ENCODE measurements at places on chromosomes 1 and 21.

GRCh38 chr1:213381572-213382084 lies 330.6 kb downstream of the RPS6KC1 start:
- no peak for DNase-seq

DNA sequence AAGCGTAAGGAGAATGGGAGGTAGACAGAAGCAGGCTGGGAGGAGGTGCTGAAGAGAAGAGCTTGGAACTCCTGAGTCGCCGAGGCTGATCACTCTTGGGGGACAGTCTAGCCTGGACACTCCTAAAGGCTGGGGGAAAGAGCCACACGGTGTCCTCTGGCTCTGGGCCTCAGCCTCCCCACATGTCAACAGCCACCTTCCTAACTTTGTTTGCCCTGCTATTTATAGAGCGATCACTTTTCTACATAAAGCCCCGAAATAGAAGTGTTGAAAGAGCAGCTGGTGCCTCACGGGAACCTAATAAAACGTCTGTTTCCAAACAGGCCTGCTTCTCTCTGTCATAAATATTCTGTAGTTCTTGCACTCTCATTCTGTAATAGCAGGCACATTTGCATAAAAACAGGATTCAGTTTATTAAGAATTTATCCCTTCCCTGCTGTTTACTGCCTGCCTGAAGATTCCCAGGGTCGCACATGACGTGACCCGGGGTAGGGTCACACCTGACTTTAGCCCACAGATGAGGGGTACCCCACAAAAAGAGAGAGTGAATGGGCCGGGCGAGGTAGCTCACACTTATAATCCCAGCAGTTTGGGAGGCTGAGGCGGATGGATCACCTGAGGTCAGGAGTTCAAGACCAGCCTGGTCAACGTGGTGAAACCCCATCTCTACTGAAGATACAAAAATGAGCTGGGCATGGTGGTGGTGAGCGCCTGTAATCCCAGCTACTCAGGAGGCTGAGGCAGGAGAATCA lies 212.5 kb downstream of the TOMM20 start:
- no peak for DNase-seq

- DNase-seq: no peak
These were observed 473.7 kb downstream of the MATN1 start for GRCh38 chr1:30249446-30250337.

DNA sequence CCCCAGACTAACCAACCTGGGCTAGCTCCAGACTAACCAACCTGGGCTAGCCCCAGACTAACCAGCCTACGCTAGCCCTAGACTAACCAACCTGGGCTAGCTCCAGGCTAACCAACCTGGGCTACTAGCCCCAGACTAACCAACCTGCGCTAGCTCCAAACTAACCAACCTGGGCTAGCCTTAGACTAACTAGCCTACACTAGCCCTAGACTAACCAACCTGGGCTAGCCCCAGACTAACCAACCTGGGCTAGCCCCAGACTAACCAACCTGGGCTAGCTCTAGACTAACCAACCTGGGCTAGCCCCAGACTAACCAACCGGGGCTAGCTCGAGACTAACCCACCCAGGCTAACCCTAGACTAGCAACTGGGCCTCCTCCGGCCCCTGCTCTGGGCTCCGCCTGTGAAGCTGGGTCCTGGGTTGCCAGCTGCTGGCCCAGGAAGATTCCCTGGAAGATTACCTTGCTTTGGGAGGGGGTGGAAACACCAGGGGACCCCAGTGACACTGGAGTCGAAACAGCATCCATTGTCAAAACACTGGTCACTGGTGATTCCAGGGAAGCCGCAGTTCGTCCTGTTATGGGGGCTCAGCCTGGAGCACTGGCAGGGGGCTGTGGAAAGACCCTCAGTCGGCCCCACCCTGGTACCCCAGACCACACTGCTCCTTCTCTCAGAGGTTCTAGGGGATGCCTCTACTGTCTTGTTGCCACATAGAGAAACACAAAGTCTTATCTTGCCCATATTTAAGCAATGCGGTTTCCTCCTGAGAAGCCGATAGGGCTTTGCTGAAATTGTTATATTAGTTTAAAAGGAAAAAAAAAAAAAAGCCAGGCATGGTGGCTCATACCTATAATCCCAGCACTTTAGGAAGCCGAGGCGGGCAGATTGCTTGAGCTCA lies 1.1 kb downstream of the TFF2 start:
- DNase-seq: peak; percentile 79

DNA sequence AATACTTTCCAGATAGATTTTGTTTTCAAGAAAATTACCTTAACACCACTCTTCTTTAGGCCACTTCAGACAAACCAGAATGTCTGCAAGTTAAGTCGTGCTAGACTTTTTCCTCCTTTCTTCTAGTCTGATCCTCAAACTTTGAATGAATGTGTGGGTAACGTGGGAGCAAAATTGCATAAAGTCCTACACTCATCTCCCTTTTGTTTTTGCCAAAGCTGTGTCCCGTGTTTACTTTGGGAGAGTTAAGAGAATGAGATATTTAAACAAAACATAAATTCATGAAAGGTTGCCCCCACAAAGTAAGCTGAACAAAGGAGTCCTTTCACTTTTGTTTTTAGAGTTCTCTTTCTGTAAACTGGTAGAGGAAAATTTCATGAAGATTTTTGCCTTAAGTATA lies 16.9 kb upstream of the VAMP3 start:
- no peak for DNase-seq

- DNase-seq: no peak
These were observed 72.5 kb upstream of the MORC3 start for GRCh38 chr21:36247316-36248010.

DNA sequence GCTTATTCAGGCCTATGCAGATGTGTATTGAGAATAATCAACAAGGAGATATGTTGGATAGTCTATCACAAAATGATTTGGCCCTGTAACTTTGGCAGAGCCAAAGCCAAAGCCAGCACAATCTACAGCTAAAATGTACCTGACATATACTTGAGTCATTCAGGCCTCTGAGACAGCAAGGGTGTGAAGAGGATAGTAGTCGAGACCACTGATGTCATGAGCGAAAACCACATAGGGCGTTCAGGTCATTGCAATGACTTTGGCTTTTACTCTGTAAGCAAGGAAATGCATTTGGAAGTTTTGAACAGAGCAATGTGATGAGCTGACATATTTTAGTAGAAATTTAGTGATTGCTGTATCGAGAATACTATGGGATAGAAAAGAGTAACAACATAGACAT lies 579.6 kb downstream of the AMY1C start:
- no peak for DNase-seq

DNA sequence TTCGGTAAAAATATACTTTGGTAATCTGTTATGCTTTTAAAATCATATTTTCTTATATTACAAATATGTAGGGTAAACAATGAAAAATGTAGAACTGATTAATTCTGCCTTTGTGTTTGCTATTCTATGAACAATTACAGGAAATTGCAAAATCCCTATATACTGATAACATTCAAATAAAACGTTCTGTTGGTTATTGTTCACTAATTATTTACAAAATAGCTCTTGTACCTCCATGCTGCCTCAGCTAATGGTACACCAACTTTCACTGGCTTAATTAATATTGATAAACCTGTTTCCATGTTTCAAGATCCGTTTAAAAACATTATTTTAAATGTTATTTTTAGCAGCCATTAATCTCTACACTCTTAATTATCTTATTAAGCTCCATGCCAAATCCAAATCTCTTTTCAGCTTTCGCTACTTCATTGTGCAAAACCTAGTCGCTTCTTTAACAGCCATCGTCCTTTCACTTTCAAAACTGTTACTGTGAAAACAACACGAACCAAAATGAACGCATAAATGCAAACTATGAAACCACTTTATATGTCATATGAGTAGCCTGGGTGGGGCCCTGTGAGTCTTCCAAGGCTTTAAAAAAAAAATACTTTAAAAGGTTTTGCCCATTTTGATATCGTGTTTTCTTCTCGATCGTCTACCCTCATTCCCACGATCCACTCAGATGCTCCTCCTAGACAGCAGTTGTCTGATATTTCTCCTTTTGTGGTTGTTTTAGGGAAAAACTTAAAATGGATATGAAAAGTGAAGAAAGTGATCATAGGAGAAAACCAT lies 807.1 kb downstream of the USP25 start:
- no peak for DNase-seq

GRCh38 chr1:41486371-41487125 lies 2.1 kb upstream of the EDN2 start:
- DNase-seq: no peak

GRCh38 chr1:209249280-209249670 lies 334.2 kb upstream of the CAMK1G start:
- DNase-seq: no peak
